ENCODE measurements at places on chromosomes 3 and 15.
A peak's percentile ranks its signal among the peaks of the same experiment; 100 is the strongest.

DNA sequence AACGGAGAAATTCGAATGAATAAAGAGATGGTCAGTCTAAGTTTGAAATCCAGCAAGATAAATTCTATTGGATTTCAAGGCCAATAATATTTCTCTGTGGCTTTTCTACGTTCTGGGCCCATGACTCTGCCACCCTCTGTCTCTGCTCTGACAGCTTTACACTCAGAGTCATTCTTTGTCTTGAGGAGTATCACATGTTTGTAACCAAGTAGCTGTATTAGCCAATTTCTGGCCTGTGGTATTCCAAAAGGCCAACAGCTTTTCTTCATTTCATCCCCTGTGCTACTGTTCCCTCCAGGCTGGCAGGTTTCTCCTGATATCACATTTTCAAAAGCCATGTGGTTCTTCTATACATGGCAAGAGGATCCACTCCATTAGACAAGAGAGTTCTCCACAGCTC is 324.1 kb upstream of the CNTN4 start:
- no peak for DNase-seq

DNA sequence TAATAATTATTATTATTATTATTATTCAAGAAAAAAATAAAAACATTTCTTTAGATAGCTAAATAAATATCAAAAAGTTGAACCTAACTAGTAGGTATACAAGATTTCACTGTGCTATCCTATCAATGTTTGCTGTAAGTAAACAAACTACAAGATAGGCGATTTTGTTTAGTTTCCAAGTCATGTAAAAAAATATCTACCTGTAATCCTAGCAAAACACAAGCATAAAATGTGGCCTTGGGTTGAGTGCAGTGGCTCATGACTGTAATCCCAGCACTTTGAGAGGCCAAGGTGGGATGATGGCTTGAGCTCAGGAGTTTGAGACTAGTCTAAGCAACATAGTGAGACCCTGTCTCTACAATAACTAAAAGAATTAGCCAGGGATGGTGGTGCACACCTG is 71.6 kb upstream of the CSPG5 start:
- no peak for DNase-seq

GRCh38 chr15:65006876-65007275 is 17.2 kb upstream of the SPG21 start:
- DNase-seq = no peak

DNA sequence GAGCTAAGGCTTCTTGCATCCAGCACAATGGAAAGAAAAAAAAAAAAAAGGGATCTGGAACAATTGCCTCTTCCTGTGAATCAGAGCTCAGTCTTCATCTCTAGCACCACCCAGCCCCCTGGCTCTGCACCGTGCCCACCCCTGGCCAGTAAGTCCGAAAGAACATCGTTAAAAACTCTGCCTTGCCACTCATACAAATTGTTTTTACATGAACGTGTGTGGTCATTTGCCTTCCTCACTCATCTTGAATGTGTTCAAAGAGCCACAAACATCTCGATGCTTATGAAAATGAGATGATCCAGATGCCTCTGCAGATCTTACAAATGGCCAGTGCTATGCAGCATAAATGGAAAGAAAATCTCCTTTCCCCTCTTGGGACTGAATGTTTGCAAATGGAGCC is 400.0 kb upstream of the PPP2R3A start:
- no peak for DNase-seq

DNA sequence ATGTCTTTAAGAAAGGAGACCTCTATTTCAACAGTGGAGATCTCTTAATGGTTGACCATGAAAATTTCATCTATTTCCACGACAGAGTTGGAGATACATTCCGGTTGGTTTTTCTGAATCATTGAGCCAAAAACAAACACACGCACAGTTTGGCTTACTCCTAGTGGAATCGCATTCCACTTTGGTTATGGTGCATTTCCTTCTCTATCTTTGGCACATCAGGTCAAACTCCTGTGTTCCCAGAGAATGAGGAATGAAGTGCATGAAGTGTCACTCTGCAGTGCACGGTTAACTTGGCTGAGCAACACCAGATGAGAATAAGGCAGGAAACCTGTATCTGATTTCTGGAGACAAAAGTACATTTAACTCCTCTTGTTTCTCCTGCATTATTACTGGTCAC is 38.5 kb downstream of the HDC start:
- DNase-seq = no peak

GRCh38 chr3:27532426-27533260 is 48.5 kb upstream of the SLC4A7 start:
- DNase-seq = no peak

GRCh38 chr3:3648988-3649679 is 150.1 kb upstream of the LRRN1 start:
- DNase-seq = no peak

DNA sequence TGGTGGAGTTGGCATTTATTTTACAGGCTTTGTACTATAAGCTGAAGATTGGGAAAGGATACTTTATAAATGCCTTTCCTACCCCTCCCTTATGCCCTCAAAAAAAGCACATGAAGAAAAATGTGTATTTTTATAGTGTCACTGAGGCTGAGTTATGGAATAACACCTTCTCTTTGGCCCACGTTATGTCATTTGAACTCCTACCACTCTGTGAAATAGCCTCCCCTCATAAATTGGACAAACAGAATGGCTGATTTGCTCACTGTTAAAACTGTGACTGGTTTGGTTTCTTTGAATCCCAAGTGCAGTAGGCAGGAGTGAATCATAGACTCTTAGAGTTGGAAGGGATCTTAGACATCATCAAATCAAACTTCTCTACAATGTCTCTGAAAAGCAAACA is 95.2 kb upstream of the SKOR1 start:
- DNase-seq = no peak

DNA sequence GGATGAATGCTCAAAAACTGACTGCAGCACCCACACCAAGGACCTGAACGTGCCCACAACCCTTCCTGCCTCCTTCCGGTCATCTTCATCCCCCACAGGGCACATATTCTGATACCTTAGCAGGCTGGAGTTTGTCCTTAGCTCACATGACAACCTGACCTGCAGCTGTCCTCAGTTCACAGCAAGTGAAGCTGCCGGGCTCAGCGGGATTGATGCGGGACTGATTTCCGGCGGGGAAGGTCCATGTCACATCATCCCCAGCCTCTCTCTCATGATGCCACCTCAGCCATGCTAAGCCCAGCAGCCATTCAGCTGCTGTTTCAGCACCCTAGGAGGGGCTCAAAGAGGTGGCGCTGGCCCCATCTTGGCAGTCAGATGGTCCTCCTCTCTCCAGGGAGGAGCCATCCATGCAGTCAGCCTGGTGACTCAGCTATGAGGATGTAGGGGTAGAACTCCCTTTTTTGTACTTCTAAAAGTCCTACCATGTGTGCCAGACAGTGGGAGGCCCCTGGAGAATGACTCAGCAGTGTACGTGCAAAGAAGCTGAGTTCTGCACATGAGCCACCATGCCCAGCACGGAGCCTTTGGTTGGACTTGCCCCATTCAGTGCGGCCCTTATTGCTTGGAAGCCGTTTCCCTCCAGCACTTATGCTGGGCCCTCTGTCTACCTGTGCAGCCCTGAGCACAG is 9.5 kb downstream of the CA12 start:
- peak; percentile 41 for DNase-seq

GRCh38 chr15:79728867-79729266 is 167.9 kb downstream of the MTHFS start:
- no peak for DNase-seq

GRCh38 chr3:39664931-39665330 is 144.5 kb upstream of the MYRIP start:
- no peak for DNase-seq

- no peak for DNase-seq
Observed at GRCh38 chr3:28476194-28476593, 127.6 kb upstream of the AZI2 start.

- DNase-seq = no peak
Observed at GRCh38 chr3:129016720-129017483, 15.8 kb downstream of the EFCC1 start.

GRCh38 chr3:73107676-73108187 is 46.3 kb downstream of the EBLN2 start:
- no peak for DNase-seq

DNA sequence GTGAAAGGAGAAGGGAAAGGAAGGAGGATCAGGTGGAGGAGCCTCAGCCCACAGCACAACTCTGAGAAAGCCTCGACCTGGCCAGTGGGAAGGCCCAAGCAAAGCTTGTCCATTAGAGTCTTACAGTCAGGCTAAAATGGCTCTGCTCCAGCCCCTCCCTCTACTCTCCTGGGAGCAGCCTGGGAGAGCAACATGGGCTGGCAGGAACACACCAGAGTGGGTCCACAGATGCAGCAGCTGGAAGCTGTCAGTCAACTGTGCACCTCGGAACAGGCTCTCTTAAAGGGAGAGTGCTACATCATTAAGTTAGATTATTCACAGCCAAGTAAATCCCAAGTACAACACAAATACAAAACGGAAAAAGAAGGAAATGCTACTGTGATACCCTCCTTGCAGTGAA is 98.0 kb upstream of the LIMD1 start:
- no peak for DNase-seq

DNA sequence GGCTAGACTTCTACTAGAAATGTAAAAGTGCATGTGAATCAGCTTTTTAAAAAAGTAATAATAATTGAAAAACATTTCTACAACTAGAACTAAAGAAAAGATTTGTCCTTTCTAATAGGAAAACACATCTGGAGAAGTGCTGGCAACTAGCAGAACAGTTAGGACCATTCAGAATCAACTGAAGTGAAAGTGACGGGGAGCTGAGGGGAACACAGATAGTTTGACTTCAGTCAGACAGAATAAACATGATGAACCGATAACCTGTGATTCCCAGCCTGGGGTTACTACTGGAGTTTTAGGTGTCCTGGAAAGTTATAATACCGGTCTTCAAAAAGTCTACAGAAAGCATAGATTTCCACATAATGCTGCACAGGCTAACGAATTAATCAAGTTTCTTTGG is 28.1 kb downstream of the OPA1 start:
- DNase-seq = no peak

GRCh38 chr3:184315871-184316661 is 1.7 kb downstream of the EIF4G1 start:
- DNase-seq = no peak

GRCh38 chr3:156605686-156606605 is 51.0 kb upstream of the SSR3 start:
- DNase-seq = no peak

GRCh38 chr15:41507820-41508290 is 5.8 kb downstream of the LTK start:
- no peak for DNase-seq

GRCh38 chr3:192850451-192850981 is 67.1 kb downstream of the MB21D2 start:
- no peak for DNase-seq

DNA sequence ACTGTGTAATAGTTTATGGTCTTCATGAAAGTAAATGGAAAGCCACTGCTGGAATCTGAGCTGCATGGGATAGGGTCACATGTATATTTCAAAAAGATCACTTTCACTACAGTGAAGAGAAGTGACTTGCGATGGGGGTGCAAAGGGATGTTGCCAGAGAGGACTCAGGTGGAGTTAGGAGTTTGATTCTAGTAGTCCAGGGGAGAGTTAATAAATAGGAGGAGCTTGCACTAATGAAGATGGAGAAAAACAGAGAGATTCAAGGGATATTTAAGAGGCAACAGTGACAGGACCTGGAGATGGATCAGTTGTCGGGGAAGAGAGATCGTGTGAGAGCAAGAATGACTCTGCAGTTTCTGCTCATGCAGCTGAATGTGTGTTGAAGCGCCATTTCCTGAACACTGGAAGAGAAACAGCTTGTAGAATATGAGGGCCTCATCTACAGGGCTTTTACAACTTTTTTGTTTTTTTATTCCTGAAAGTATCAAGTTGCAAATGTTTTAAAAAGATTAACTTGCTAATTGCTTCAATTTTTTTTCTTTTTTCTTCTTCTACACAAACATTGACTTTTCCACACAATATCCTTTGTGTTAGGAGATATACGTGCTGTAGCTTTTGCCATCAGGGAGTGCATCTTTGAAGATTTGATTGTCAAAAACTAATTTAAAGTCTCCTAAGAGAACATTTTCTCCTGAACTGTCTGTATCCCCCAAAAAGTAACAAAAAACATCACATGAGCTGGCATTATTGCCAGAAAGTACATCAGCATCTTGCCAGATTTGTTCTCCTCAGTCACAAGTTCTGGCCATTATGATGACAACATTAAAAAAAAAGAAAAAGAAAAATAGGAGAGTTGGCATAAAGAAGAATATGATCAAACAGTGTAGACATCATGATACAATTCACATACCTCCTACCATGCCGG is 37.5 kb downstream of the SETMAR start:
- DNase-seq = no peak

GRCh38 chr15:100339999-100340398 is 1.8 kb downstream of the ADAMTS17 start:
- peak; percentile 35 for DNase-seq

GRCh38 chr3:150114873-150115540 is 144.3 kb upstream of the PFN2 start:
- DNase-seq = no peak

- no peak for DNase-seq
Observed at GRCh38 chr15:61035311-61035710, 193.8 kb downstream of the RORA start.

All from CD4-positive, alpha-beta T cell (primary cell).